ENCODE measurements at places on chromosomes 6 and 20.

DNA sequence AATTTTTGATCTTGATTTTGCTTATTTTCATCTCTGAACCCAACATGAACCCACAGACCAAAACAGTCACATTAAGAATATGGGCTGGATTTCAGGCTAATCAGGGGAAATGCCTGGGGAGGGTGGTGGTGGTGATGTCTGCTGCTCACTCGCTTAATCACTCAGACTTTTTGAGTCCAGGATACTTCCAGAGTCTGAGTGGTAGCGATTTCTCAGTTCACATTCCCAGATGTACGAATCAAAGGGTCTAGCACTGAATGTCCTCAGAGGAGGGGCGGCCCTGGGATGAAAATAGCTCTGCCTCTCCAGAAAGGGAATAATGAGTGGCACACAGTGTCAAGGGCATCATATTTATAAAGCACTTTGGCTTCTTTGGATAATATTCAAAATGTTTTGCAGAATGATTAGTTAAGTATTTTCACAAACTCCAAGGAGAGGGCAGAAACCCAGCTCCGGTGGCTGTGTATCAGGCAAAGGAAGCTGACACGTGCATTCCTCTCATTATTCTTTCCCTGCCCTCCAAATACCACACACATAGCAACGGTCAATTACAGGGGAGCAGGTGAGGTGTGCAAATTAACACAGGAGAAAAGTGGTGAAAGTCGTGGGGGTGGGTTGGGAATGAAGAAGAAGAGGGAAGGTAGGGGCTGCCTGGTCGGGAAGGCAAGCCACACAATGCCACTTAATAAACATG lies 345.2 kb upstream of the RSPO3 start:
- no peak for DNase-seq

DNA sequence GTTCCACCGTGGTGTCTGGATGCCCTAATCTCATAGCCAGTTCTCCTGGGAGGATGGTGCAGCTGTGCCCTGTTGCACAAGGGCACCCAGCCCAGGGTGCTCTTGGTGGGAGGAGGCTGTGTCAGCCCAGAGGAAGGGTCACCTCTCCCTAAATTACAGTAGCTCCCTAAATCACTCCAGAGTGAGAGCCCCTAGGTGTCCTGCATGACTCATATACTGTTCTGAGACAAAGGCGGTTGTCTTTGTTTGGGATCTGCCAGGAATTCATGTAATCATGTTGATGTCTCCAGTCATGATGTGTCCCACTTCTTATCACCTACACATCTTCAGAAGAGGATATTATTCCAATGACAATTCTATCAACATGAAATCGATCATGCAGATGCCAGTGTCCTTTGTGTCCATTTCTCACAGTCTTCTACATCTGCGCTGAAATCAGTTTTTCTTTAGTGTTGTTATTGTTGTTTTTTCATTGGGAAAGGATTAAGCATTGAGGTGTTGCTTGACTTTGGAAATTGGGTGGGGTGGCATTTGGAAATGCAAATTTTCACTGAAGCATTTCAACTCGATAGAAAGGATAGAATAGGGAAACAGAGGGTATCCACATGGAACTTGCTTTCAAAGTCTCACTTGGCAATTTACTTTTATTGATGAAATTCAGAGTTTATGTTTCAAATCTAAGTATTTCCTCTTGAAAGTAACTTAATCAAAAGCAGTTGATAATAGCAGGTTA lies 19.5 kb downstream of the PERP start:
- DNase-seq: no peak

- no peak for DNase-seq
These were observed 133.8 kb upstream of the CST7 start for GRCh38 chr20:24815196-24815815.

DNA sequence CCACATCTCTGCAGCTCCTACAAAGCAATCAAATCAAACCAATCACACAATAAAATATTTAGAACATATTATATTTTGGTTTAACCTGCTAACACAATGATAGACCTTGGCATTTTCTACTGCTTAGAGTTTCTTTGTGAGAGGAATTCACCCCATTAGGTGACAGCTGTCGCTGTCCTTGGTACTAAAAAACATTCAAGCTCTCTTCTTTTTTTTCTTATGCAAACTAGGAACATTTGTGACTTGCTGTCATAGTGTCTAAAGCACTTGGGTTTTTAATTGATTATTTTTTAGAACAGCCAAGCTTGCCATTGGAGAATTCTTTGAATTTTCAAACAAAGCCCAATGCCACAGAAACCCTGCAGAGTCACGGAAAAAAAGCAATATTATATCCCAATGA lies 46.4 kb downstream of the CNR1 start:
- DNase-seq: no peak

DNA sequence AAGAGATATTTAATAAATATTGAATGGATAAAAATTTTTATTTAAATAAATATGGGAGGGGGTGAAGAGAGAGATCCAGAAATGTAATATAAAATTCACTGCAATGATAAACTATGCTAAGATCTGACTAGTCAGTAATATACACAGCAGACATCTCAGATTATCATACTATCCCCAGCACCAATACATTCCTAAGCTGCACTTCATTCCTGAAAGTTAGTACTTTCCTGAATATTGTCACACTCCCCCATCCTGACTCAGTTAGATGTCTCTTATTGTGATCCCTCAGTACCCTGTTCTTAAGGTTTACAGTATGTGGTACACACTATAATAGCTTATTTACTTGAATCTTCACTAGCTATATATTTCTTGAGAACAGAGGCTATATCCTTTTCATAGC lies 88.3 kb upstream of the KCNQ5 start:
- DNase-seq: no peak

- no peak for DNase-seq
These were observed 59.0 kb downstream of the PRDM1 start for GRCh38 chr6:106145144-106145543.
